Progenitor cell of endocrine pancreas (in vitro differentiated cells): ENCODE measurements at places on chromosomes 13 and 19.

DNA sequence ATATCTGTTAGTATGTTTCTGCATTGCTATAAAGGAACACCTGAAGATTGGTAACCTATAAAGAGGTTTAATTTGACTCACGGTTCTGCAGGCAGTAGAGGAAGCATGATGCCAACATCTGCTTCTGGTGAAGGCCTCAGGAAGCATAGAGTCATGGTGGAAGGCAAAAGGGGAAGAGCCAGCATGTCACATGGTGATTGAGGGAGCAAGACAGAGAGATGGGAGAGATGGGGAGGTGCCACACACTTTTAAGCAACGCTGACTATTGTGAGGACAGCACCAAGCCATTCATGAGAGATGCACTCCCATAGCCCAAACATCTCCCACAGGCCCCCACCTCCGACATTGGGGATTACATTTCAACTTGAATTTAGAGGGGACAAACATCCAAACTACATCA lies 32.8 kb downstream of the COG6 start:
- no peak for DNase-seq

- DNase-seq = no peak
These were observed 85.7 kb downstream of the C13orf42 start for GRCh38 chr13:51025245-51025905.

- no peak for DNase-seq
These were observed 2.4 kb downstream of the LENG8 start for GRCh38 chr19:54451331-54451871.

DNA sequence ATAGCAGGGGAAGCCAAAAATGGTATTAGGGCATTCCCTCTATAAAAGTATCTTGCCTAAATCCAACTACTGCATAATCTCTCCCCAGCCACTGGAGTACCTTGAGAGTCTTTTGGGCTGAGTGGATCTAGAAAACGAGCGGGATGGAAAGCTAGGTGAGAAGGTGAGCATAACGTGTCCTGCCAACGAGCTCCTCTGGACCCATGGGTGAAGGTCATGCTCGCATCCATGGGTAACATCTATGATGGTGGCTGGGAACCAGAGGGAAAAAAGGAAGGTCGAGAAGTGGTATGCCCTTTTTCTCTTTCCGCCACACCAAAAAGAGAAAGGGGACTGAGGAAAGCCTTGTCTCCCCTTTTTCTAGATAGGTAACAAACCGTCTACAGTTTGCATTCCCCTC lies 63.0 kb downstream of the ZNF208 start:
- no peak for DNase-seq

DNA sequence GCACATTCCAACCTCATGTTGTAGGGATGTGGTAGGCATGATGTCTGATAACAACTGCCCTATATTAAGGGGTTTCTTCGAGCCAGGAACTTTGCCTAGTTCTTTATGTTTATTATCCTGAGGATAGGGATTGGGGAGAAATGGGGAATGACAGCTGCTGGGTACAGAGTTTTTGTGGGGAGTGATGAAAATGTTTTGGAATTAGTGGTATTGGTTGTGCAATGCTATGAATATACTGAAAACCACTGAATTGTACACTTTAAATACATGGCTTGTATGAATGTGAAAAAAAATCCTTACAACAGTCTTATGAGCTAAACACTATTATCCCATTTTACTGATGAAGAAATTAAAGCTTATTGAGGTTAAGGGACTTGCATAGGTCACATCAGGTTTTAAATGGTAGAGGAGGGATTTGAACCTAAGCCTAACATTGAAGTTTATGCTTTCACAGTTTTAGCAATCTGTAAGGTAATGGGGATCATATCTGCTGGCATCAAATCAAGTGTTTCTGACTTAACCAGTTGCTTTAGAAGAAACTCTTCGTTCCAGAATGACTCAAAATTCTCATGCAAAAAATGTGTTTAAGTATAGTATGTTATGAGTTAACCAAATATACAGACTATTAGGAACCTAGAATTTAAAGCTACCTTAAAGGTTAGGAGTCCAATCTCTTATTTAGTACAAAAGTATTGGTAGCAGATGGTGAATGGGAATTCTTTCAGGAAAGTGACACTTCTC lies 61.4 kb downstream of the ERCC5 start:
- DNase-seq = no peak

DNA sequence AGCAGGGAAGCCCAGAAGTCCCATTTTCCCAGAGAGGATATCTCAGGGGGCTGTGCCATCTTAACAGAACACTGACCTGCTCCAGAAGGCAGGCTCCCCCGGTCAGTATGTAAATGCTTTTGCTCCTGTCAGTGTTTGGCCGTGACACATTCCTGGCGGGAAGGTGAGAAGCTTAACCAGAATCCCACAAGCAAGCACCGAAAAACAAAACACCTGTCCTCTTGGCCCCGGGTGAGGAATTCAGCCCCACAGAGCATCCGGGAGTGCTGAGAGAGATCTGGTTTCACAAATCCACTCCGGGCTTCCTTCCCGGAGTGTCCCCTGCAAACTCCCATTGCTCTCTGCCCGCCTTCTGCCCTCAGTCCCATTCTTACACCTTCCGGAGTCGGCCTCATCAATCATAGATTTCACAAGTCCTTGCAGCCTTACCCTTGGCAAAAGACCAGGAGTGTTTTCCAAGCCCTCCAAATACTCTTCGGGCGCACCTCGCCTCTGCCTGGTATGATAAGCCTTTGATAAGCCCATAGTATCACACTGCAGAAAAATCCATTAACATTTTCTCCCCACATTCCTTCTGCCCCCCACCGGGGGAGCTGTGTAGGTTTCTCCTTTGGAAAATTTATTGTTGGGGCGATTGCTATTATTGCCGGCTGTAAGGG lies 12.2 kb downstream of the TPM4 start:
- no peak for DNase-seq

DNA sequence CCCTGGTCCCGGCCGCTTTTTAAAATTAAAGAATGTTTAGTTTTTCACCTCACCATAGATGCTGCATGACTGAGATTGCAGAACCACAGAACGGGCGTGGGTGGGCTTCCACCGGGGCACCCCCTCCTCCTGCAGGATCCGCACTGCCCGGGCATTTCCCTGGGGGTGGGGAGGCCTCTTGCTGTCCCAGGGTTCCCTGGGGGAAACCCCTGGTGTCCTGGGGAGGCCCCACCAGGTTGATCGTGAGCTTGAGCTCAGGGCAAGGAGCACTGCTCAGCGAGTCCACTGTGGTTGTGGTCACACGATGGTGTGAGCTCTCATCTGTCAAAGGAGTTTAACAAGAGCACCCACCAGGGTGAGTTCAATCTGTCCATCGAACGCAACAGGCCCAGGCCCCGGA lies 11.4 kb upstream of the TCF3 start:
- no peak for DNase-seq
